Endothelial cell (in vitro differentiated cells): ENCODE measurements at places on chromosomes 1 and 21.

DNA sequence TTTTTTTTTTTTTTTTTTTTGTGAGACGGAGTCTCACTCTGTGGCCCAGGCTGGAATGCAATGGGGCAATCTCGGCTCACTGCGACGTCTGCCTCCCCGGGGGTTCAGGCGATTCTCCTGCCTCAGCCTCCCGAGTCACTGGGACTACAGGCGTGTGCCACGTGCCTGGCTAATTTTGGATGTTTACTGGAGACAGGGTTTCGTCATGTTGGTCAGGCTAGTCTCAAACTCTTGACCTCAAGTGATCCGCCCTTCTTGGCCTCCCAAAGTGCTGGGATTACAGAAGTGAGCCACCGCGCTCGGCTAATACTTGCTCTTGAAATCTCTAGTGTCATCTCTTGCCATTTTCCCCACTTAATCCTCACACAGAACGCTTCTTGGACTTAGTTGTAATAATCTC lies 1.1 kb upstream of the SYCP1 start:
- DNase-seq = no peak

DNA sequence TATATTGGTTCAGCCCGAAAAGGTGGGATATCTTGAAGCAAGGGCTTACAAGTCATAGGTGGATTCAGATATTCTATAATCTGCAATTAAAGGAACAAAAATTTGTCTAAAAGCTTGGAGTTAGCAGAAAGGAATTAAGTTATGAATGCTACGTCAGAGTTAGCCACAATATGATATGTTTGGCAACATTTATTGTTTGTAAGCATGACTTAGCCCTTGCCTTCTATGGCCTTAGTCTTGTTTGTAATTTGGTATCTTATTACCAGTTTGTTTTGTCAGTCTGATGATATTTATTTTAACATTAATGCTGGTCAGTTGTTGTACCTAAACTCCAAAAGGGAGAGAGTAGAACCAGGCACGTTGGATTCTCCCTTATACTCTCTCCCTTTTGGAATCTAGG lies 43.1 kb upstream of the SUCO start:
- no peak for DNase-seq

GRCh38 chr1:212591922-212592321 lies 16.6 kb upstream of the ATF3 start:
- DNase-seq = no peak

DNA sequence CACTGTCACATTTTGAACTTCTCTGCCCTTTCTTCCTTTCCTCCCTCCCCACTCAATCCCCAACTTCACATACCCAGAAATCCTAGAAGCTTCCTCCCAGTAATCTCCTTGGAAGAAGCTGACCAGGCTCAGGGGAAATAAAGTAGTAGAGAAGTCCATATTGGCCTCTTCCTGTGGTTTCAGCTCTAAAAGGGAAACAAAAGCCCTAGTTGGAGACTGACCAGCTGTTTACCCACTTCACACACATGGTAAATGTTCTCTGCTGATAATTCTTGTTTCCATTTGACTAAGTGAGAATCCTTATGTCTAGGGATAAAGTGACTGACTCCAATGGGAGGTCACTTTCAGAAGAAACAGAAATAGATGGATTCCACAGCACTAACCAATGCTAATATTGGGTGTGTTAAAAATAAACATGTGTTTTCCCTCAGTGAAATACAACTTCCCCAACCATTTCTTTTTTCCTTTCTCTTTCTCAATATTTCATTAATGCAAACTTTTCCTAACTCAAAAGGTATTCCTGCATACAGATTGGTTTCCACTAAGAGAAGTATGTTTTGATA lies 178.9 kb upstream of the DPT start:
- no peak for DNase-seq

DNA sequence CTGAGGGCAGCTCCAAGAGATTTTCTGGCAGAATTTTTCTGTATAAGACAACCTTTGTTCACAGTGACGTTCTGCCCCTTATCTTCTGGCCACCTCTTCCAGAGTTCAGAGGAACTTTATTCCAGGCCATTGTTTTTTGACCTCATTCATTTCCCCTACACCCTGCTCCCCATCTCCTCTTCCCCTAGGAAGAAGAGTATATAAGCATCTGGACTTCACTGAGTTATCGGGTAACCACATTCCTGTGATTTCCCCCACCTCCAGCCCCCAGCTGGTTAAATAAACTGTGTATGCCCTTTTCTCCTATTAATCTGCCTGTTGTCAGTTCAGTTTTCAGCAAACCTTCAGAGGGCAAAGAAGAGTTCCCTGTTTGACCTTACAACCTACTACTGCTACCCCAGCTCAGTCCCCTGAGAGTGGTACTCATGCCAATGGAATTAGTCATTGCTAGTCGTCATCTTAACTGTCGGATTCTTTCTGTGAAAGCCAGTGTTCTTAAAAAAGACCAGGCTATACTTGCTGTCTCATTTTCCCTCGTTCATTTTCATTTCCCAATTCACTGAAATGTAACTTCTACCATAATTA lies 14.3 kb upstream of the ALG14 start:
- peak; percentile 5 for DNase-seq

- DNase-seq = no peak
These were observed 31.4 kb downstream of the NAV1 start for GRCh38 chr1:201570181-201570885.

DNA sequence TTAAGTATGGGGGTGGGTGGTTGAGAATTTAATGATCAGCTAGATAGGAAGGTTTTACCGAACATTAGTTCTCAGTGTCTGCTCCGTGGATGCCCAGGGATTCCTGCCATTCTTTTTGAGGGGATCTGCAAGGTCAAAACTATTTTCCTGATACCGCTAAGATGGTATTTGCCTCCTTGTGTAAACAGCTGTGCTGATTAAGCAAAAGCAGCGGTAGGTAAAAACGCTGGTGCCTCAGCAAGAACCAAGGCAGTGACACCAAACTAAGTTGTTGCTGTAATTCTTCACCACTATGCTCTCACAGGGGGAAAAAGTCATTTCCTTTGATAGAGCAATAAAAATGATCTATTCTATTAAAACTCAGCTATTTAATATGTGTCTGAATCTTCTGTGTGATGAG lies 229.0 kb downstream of the FMN2 start:
- DNase-seq = no peak

- DNase-seq = peak; percentile 88
These were observed 378 bp upstream of the SMIM1 start for GRCh38 chr1:3772027-3772714.

- DNase-seq = no peak
These were observed 456 bp downstream of the TOMM40L start for GRCh38 chr1:161226320-161226711.

GRCh38 chr1:94611681-94612475 lies 70.3 kb upstream of the F3 start:
- DNase-seq = no peak

DNA sequence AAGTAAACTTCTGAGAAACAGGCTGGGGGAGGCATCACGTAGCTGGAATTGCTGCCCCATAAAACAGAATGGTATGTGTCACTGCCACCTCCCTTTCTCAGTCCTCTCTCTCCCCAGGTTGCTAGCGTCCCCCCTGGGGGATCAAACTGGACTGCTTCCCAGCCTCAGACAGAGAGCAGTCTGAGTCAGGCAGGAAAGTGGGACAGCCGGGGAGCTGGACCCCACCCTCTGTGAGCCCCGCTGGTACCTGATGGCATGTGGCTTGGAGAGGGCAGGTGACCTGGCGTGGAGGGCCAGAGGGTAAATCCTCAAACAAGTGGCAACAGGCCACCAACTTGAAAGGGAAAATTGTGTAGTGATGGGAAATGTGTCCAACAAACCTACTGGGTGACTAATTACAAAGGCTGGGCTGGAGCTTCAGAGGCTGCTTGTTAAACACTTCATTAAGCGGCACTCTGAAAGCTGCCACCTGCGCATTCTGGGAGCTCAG lies 1.0 kb upstream of the SFN start:
- no peak for DNase-seq

- no peak for DNase-seq
These were observed 8.6 kb upstream of the RCAN1 start for GRCh38 chr21:34623516-34623915.

DNA sequence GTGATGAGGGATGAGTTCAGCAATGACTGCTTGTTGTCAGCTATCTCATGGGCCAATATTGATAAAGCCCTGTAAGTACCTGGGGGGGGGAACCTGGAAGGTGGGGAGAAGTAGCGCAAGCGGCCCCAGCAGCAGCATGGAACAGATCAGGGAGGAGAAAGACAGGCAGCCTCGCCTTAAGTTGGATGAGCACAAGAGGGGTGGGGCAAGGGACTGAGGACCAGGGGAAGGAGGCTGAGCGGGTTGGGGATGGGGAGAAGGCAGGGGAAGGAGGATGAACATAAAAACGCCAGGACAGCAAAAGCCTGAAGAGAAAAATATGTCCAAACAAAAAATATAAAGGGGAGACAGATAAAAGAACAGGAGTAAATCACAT lies 70.6 kb downstream of the ALG14 start:
- DNase-seq = no peak

DNA sequence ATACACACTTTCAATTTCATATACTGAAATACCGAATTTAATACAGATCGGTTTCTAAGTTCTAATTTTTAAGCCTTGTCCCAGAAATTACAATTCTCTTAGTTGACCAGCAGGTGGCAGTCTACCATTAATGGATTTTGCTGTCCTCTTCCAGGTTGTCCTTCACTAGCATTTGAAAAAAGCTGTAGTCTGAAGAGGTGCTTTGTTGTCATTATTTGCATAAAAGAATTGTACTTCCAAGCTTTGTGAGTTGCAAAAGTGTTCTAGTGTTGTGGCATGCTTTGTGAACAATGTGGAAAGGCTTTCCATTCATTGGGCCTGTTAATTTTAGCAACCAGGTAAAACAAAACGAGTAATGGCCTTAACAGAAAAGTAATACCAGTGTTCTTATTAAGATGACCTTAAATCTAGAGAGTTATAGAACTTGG lies 193.6 kb downstream of the RPS6KC1 start:
- peak; percentile 54 for DNase-seq

- no peak for DNase-seq
These were observed 50.8 kb upstream of the CLIC4 start for GRCh38 chr1:24694380-24694843.

DNA sequence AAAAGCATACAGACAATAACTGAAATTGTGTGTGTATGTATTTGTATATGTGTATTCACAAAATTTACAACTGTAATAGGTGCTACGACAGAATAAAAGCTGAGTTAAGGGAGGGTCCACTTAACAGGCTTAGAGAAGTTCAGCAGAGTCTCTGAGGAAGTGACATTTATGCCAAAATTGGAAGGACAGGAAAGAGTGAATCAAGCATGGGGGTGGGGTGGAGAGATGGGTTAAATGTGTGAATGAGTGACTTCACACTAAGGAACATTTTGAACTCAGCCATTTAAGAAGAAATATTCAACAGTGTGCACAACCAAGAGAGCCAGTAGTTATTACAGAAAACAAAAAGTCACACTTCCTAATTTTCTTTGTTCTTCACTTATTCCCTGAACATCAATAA lies 53.8 kb upstream of the RGS1 start:
- no peak for DNase-seq

DNA sequence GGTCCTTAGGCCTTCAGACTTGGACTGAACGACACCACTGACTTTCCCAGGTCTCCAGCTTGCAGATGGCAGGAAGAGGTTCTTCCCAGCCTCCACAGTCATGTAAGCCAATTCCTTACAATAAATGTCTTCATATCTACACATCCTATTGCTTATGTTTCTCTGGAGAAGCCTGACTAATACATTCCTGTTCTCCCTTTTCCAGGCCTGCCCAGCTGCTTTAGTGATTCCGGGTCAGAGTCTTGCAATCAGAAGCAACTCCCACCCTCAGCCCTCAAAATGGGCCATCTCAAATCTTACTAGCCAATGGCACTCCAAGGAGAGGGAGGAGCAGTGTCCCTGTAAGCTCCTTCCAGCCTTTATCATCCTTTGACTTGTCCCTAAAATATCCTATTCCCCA lies 16.4 kb upstream of the CPT2 start:
- DNase-seq = no peak

DNA sequence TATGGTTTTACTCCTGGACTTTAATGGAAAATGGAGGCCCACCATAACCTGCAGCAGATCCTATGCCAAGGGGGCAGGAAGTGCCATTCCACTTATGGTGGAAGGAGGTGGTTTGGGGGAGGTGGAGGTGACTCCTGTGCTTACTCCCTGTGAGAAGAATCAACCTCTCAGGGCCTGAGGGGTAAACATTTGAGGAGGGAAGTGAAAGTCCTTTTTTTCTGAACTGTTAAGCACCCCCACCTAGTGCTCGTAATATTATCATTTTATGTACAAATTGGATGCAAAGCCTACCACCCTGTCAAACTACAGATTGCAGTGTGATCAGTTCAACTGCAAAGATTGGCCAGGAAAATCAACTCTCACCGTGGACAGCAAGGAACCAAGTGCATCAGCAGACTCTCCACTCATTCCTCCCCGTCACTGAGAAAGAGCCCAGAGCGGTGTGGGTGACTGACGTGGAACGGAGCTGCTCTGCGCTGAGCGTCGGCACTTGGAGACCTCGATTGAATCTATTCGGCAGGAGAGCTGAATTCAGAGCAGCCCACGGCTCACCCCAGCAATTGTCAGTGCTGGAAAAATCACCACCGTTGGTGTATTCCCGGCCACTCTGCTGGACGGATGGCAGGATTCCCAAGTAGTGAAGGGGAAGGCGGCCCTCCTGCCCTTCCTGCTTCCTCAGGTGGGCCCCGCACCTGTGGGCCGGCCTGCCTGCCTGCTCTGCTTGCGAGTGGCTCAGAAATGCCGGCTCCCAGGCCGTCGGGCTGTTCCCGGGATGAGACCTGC lies 46.8 kb upstream of the COX20 start:
- no peak for DNase-seq

- DNase-seq = no peak
These were observed 155.6 kb upstream of the KLHDC7A start for GRCh38 chr1:18325136-18325535.

GRCh38 chr1:81305997-81306452 lies 494.7 kb upstream of the ADGRL2 start:
- no peak for DNase-seq

- no peak for DNase-seq
These were observed 52.6 kb downstream of the DESI2 start for GRCh38 chr1:244705261-244706234.

- DNase-seq = no peak
These were observed 76.9 kb downstream of the C1orf21 start for GRCh38 chr1:184463680-184464079.

DNA sequence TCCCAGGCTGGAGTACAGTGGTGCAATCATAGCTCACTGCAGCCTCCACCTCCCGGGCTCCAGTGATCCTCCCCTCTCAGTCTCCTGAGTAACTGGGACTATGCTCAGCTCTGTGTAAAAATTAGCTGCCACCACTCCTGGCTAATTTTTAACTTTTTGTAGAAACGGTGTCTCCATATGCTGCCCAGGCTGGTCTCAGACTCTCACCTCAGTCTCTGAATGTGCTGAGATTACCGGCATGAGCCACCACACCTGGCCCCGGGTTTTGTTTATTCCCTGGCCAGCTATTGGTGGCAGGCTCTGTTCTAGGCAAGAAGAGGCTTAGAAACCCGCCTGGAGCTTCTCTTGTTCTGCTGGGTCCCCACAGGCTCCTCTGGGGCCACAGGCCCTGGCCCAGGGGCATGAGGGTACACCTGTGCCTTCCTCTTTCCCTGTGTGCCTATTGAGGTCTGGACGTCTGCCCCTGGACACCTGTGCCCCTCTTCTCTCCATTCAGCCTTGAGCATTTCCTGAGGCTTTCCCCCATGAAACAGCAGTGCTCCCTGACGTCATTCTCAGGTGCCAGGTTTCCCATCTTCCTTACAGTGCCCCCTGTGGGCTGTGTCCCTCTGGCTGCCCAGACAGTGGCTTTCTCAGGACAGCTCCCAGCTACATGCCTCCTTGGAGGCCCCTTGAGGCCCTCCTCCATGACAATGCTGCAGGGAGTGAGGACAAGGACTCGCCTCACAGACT lies 57.5 kb downstream of the PCP4 start:
- no peak for DNase-seq

GRCh38 chr21:46646541-46647154 lies 11.2 kb downstream of the PRMT2 start:
- DNase-seq = no peak
